ENCODE measurements at places on chromosomes 11 and 22.

- no peak for DNase-seq
These were observed 396.6 kb downstream of the NELL1 start for GRCh38 chr11:21066030-21066429.

- DNase-seq, result no peak
These were observed 22.8 kb upstream of the SYT7 start for GRCh38 chr11:61603667-61604066.

DNA sequence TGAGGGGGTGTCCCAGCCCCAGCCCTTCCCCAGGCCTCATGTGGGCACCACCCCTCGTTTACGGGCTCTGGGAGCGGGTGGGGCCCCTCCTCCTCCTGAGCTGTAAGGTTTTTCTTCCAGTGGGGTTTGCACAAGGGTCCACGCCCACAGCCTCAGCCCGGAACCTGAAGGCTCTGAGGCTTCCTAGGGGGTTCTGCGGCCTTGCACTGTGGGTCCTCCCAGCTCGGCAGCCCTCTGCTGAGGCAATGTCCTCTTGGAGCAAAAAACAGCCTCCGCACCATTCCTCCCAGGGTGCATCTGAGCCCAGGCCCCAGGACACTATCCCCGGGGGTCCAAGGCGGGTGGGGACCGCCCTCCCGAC lies 14.1 kb downstream of the H19 start:
- no peak for DNase-seq

DNA sequence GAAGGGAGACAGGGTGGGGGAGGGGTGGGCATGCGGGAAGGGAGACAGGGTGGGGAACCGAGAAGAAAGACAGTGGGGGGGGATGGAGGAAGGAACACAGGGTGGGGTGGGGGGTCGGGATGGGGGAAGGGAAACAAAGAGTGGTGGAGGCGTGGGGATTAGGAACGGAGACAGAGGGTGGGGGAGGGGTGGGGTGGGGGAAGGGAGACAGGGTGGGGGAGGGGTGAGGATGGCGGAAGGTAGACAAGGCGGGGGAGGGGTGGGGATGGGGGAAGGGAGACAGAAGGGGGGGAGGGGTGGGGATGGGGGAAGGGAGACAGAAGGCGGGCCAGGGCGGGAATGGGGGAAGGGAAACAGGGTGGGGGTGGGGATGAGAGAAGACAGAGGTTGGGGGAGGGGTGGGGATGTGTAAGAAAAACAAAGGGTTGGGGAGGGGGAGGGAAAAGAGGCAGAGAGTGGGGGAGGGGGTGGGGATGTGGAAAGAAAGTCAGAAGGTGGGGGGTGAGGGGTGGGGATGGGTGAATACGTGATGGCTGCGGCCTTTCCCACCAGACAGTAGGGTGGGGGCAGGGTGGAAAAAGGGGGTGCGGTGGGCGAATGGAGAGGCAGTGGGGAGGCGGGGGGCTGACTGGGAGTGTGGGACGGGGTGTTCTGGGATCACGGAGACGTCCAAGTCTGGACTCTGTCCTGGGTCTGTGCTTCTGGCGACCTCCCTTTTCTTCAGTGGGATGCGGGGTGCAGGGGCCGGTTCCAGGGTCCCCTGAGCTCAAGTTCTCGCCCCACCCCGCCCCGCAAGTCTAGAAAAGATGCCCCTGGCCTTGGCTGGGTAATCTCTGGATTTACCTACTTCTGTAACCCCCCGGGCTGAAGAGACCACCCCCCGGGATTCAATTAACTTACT lies 744 bp downstream of the PRAME start:
- no peak for DNase-seq

DNA sequence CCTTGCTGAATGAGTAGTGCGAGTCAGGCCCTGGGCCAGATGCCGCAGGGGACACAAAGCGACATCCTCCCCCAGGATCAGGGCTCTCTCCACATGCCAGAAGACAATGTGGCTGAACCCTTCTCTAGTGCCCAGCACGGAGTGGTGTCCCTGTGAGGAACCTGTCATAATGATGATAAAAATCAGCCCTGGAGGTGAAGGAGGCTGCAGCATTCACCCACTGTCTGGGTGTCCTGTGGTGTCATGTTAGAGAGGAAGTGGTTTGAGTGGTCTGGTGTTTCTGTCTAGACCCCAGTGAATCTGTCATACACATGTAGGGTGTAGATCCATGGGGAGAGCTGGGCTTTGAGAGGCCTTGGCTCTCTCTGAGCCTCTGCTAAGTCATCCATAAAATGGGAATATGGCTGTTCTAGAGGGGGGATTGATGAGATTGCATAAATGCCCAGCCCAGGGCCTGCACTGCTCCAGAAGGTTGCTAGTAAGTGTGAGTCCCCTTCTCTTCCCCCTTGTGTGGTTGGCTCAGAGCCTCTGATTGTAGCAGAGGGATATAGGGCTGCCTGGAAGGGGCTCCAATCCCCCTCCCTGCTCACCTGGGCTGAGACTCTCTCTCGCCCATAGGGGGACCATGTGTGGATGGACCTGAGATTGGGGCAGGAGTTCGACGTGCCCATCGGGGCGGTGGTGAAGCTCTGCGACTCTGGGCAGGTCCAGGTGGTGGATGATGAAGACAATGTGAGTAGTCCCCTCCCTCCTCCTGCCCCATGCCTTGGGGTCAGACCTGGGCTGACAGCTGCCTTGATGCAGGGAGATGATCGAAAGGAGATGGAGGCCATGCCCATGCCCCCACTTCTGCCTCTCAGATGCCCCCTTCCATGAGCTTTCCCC lies 14.3 kb downstream of the MYO7A start:
- no peak for DNase-seq

- no peak for DNase-seq
These were observed 395 bp upstream of the HIPK3 start for GRCh38 chr11:33256813-33257159.

GRCh38 chr22:36182056-36182455 lies 19.6 kb downstream of the APOL4 start:
- no peak for DNase-seq

DNA sequence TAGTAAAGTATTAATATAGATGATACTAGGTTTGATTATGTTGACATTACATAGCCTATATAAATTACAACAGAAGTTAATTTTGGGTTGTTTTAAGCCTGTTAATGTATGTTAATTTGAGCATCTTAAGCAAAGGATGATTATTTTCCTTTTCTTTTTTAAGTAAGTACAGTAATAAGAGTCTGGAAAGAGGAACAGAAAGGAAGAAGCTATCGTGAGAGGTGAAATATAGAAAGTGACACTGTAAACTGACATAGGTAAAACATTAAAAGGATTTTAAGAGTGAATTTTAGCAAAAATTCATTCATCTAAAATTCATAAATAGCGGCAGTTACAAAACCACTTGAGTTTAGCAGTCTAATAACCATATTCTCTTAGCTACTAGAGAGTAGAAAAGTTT lies 45.5 kb downstream of the FAR1 start:
- DNase-seq, result no peak

DNA sequence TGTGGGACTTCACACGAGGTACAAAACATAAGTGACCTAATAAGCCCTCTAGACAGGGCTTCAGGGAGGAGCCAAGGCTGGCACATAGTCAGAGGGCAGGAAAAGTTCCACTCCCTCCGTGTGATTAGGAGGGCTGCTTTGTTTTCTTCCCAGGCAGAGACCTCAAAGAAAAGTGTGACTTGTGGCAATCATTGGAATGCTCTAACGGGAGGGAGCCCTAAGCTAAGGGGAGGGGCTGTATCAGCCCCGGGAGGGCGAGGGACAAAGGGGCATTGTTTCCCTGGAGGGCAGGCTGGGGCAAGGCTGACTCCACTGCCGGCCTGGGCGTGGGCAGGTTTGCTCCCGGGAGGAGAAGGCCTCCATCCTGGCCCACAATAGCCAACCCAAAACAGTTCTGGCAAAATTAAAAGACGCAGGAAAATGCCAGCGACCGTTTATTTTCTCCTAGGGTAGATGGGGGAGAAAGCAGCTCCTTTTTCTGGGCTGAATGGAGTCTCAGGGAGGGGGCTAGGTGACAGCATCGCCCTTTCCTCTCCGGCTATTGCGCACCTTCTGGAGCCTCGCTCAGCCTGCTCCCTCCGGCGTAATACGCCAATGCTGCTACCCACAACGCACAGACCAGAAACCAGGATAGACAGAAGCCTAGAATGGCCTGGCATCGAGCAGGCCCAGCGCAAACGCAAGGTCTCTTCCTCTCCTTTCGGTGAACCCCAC lies 60.2 kb downstream of the ENDOD1 start:
- DNase-seq, result peak; percentile 32

- DNase-seq, result no peak
These were observed 62.6 kb downstream of the DCUN1D5 start for GRCh38 chr11:103029401-103029800.

DNA sequence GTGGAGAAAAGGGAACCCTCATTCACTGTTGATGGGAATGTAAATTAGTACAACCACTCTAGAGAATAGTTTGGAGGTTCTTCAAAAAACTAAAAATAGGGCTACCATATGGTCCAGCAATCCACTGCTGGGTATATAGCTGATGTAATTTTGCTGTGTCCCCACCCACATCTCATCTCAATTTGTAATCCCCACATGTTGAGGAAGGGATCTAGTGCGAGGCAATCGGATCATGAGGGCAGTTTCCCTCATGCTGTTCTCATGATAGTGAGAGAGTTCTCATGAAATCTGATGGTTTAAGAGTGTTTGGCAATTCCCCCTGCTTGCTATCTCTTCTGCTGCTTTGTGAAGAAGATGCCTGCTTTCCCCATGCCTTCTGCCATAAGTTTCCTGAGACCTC lies 17.1 kb upstream of the OR52M1 start:
- DNase-seq, result no peak

GRCh38 chr11:126197277-126197939 lies 14.0 kb downstream of the RPUSD4 start:
- DNase-seq, result peak; percentile 3

- no peak for DNase-seq
These were observed 13.3 kb downstream of the PRR33 start for GRCh38 chr11:1878137-1879031.

- DNase-seq, result no peak
These were observed 5.4 kb upstream of the APOL2 start for GRCh38 chr22:36244522-36245391.

- no peak for DNase-seq
These were observed 278.4 kb downstream of the KIRREL3 start for GRCh38 chr11:126722006-126722736.

DNA sequence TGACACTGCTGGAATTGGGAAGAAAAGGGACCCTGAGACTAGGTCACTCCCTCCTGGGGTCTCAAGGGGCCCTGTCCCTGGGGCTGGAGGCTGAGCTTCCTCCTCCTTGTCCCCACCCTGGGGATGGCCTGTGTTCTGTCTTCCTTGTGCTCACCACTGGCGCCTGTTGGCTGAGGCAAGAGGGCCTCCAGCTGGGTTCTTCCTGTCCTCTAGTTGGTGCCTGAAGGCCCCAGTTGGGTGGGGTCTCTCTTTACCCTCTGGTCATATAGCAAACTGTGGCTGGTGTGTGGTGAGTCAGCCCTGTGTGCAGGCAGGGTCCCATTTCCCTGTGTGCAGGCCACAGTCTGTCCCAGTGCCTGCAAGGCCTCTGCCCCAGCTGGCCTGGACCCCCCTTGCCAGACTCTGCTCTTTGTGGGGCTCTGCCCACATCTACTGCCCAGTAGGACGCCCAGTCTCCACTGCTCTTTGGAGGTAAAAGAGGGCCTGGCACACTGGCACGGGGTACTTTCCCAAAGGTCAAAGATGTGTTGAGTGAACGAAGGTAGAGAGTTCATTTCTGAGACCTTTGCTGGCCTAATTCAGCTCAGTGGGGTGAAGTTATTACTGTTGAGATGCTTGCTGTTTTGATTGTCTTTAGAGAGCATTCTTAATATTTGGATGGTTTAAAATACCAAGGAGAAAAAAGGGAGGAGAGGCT lies 55.1 kb upstream of the CLDN5 start:
- no peak for DNase-seq

DNA sequence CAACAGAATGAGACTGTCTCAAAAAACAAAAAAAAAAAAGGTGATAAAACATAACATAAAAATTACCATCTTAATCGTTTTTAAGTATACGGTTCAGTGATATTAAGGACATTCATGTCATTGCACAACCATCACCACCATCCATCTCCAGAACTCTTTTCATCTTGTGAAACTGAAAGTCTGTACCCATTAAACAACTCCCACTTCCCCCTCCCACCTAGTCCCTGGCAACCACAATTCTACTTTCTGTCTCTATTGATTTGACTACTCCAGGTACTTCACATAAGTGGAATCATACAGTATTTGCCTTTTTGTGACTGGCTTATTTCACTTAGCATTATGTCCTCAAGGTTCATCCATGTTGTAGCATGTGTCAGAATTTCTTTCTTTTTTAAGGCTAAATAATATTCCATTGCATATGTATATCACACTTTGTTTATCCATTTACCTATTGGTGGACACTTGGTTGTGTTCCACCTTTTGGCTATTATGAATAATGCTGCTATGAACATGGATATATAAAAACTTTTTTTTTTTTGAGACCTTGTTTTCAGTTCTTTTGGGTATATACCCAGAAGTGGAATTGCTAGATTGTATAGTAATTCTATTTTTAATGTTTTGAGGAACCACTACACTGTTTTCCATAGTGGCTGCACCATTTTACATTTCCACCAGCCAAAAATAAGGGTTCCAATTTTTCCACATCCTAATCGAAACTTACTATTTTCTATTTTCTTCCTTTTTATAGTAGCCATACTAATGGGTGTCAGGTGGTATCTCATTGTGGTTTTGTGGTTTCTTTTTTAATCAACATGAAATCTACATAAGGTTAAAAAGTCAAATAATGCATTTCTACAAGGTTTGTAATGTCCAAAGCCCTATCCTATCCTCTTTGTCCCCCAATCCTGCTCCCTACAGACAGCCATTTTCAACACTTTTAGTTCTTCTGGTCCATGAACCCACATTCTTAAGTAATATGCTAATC lies 23.4 kb upstream of the PIK3C2A start:
- no peak for DNase-seq

DNA sequence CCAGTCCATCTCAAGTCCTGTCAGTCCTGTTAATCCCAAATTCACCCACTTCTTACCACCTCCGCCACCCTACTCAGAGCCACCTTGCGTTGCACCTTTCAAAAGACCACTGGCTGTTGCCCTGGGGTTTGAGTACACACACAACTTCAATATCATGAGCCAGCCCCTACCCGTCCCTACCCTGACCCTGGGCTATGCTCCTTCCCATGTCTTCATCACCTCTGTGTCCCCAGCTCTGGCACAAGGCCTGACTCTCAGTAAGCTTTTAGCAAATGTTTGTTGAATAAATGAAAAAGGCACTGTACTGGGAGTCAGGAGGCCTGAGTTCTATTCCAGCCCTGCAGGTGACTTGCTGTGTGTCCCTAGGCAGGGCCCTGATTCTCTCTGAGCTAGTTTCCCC lies 26.5 kb downstream of the OTOG start:
- no peak for DNase-seq

All from epithelial cell of esophagus (primary cell).